ENCODE measurements at places on chromosomes 13 and 19. TPM values are rescaled to one million over a fixed set of nuclear protein-coding genes. Genes with fewer than 3 reads are reported as not detected.

The PET100 gene
- 86.0 TPM for total RNA-seq

The TRPM4 gene
- total RNA-seq, result not detected

The MBD3L3 gene
- not detected for total RNA-seq

The XAB2 gene
- 44.0 TPM for total RNA-seq

DNA sequence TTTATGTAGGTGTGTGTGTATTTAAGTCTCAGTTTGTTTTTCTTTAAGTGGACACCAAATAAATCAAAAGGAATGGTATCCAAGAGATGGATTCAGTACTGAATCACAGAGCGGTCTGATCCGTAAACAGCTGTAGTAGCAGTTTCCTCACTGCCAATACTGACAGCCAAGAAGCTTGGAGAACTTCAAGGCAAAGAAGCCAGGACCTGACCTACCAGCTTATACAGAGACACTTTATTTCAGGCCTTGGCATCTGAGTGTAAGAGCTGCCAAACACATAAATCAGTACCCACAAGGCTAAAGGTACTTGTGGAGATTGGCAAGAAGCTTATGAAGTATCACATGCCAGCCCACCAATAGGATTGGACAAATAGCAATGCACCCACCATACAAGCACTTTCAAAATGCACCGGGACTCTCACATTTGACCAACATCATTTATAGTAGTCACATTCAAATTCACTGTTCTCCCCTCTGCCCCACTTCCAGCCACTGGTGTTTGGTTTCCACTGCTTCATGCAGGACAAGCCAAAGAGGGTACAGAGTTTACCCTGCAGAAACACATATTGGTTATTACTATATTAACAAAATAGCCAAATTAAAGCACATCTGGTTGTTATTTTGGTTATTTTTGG is 357.9 kb downstream of the KLF12 start:
- no peak overlapping the region for H3K4me3 ChIP-seq
- peaks cover 63% of the 10 kb centered on the region for H3K36me3 ChIP-seq
- no peaks in the 10 kb centered on the region for H3K27me3 ChIP-seq
- no peak overlapping the region for H3K27ac ChIP-seq
- H3K4me1 ChIP-seq, result peaks cover 20% of the 10 kb centered on the region

GRCh38 chr19:17655751-17656472 is 32.2 kb downstream of the UNC13A start:
- H3K4me1 ChIP-seq, result no peaks in the 10 kb centered on the region
- H3K27me3 ChIP-seq, result peaks cover 4% of the 10 kb centered on the region
- H3K4me3 ChIP-seq, result no peak overlapping the region
- no peak overlapping the region for H3K27ac ChIP-seq
- no peaks in the 10 kb centered on the region for H3K36me3 ChIP-seq
- DNase-seq, result no peak

- no peak overlapping the region for H3K27ac ChIP-seq
- H3K27me3 ChIP-seq, result no peaks in the 10 kb centered on the region
- no peak overlapping the region for H3K4me3 ChIP-seq
- DNase-seq, result no peak
- peaks cover 10% of the 10 kb centered on the region for H3K4me1 ChIP-seq
These were observed 23.5 kb downstream of the RHPN2 start for GRCh38 chr19:33040994-33041827.

DNA sequence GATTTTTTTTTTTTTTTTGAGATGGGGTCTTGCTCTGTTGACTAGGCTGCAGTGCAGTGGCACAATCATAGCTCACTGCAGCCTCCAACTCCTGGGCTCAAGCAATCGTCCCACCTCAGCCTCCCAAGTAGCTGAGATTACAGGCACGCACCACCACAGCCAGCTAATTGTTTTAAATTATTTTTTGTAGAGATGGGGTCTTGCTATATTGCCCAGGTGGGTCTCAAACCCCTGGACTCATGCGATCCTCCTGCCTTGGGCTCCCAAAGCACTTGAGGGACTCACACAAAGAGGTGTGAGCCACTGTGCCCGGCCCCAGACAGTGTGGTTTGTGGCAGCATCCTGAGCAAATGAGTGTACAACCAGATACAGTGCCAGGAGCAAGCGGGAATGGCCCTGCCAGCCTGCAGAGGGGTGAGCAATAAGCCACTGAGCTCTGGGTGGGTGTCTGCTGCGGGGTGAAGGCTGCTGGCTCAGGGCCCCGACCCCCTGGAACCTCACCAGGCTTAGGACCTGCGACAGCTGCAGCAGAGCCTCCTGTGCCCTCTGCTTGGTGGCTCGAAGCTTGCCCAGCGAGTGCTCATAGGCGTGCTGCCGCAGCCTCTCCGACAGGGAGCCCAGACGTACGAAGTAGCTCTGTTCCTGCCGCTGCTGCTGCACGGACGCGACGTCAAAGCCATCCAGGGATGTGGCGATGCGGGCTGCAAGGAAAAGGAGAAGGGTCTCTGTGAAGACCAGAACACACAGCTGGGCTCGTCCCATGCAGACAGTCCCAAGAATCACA is 15.9 kb upstream of the TICAM1 start:
- no peak overlapping the region for H3K27ac ChIP-seq
- peaks cover 3% of the 10 kb centered on the region for H3K36me3 ChIP-seq
- H3K4me1 ChIP-seq, result peaks cover 3% of the 10 kb centered on the region
- no peaks in the 10 kb centered on the region for H3K27me3 ChIP-seq

- H3K36me3 ChIP-seq, result no peaks in the 10 kb centered on the region
- H3K4me3 ChIP-seq, result no peak overlapping the region
- H3K27me3 ChIP-seq, result peaks cover 13% of the 10 kb centered on the region
- H3K4me1 ChIP-seq, result no peaks in the 10 kb centered on the region
These were observed 7.9 kb downstream of the GPR12 start for GRCh38 chr13:26752671-26753070.

DNA sequence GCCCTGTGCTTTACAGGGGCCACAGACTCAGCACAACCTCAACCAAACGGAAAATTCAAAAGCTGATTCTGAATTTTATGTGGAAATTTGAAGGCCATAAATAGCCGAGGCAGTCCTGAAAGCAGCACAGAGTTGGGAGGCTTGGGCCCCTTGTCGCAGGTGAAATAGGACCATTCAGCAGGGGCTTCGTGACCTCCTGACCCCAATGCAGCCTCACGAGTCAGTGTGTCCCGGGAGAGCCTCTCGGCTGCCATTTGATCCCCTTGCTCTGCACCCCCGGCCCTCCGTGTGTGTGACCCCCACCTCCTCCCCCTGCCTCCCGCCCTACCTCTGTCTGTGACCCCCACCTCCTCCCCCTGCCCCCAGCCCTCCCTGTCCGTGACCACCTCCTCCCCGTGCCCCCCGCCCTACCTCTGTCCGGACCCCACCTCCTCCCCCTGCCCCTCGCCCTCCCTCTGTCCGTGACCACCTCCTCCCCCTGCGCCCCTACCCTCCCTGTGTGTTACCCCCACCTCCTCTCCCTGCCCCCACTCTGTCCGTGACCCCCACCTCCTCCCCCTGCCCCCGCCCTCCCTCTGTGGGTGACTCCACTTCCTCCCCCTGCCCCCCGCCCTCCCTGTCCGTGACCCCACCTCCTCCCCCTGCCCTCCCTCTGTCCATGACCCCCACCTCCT is 41.7 kb upstream of the TFDP1 start:
- no peak overlapping the region for H3K4me3 ChIP-seq
- H3K4me1 ChIP-seq, result no peaks in the 10 kb centered on the region
- H3K27me3 ChIP-seq, result no peaks in the 10 kb centered on the region

DNA sequence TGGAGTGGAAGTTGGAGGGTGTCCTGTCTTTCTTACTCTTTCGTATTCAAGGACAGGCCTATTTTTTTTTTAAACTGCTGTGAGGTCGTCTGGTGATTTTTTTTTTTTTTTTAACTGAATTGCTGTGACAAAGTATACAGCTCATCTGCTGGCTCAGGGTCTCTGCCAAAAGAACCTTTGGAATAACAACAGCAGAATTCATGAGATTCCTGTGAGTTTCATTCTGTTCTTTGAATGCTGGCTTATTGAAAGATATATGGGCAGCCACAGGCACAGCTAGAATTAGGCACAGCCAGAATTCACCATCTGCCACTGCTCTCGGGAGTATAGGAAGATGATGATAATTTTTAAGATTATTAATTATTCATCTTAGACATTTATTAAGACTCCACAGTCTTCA is 21.4 kb upstream of the FRY start:
- H3K27ac ChIP-seq, result no peak overlapping the region
- peaks cover 11% of the 10 kb centered on the region for H3K27me3 ChIP-seq
- H3K36me3 ChIP-seq, result no peaks in the 10 kb centered on the region
- no peak overlapping the region for H3K4me3 ChIP-seq

All from activated naive CD8-positive, alpha-beta T cell treated with anti-CD3 and anti-CD28 coated beads for 36 hours (primary cell).